ENCODE measurements at places on chromosomes 1 and 21. TPM values are rescaled to one million over a fixed set of nuclear protein-coding genes. Genes with fewer than 3 reads are reported as not detected.
A peak's percentile ranks its signal among the peaks of the same experiment; 100 is the strongest.

DNA sequence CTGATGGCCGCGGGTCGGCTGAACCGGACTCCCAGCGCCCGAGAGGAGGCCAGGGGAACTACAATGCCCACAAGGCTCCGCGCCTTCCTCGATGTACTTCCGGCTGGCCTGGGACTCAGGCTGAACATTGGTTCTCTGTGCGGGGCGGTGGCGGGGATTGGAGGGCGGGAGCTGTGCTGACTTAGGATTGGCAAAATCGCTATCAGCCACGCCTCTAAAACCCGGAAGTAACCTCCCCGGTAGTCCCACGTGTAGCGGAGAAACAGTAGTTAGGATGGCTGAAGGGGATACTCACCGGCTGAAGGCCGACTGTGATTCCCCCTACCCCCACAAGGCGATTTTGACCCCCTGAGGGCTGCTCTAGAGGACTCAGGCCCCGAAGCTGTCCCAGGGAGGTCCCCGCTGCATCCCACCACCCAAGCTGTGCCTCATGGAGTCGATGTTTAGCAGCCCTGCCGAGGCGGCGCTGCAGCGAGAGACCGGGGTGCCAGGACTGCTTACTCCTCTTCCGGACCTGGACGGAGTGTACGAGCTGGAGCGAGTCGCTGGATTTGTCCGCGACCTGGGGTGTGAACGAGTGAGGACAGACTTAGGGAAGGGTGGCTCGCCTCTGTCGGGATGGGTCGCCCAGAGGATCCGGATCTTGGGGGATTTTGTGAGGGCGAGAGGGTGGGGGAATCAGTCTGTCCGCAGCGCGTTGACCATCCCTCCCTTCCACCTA, at the start of gene DPH2:
Gene DPH2, plus strand, starts transcription at position 265 of the 721 bp plus-strand sequence. Its CDS starts 166 bp downstream, at position 431.
- peak; percentile 100 for DNase-seq

- DNase-seq, result no peak
Observed at GRCh38 chr1:19835578-19835977, 20.5 kb upstream of the RNF186 start.

DNA sequence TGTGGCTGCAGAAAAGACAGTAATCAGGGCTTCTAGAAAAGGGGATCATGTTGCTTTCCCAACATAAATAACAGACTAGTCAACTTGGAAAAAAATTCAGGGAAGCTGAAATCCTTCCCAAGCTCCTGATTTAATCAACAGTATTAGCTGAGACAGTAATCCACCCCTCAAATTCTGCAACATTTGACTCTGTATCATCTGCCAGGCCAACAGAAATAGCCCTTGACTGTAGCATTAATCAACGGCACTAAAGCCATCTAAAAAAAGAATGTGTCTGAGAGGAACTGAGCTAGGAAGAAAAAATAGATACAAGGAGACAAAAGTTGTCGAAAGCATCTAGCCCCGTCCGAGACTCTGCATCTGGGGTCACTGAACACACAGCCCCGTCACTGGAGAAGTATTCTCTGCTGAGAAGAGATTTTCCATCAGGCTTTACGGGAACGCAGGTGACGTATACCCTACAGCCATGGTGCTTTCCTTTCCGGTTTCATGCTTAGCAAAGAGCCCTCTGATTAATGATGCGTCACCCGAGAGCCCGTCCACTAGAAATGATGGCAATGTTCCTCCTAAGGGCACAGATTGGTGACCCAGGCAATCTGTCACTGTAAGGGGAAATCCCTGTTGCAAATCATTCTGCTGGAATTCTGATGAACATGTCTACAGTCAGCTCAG, 42.1 kb upstream of the TP53BP2 start:
- peak; percentile 83 for DNase-seq

DNA sequence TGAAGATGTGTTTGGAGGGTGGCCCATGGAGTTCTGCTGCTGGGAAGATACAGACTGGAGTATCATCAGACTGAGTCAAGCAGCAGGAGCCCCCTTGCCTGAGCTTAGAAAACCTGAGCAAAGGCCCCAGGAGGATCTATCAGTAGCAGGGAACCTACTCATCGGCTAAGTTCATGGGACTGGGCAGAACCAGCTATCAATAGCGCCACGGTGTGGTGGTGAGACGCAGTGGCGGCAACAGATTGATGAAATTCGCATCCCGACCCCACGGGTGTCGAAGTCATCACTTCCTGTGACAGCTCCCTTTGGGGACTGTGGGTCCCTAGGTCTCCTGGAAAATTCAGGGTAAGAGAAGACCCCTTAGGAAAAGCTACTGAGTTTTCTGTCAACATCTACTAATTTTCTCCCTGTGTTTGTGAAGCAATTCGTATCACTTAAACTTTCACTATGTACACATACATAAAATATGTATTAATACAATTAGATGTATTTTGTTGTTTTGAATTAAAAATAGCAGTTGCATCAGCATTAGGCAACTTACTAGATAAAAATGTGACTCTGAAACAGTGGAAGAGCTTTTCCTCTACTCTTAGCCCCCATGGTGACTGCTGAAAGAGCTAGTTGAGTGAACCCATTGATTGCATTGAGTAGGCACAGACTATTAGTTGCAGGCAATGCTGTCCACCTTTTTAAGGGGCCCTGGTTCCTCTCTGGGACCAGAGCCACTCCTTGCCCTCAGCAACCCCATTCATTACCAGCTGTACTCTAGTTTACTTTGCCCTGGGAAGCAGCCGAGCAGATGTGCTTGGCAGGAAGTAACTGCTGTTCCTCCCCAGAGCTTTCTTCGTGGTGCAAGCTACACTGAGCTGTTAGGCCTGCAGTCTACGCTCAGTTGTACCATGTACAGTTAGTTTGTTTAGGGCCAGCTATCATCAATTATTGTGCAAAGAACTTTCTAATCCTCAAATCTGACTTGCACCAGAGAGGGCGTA, 7.3 kb upstream of the CACNA1S start:
- peak; percentile 96 for DNase-seq

- DNase-seq, result no peak
Observed at GRCh38 chr1:24528744-24529143, 26.1 kb downstream of the RCAN3 start.

Gene GPATCH4
- 11.2 TPM for total RNA-seq

Gene RGS8
- total RNA-seq, result not detected

Gene LRRC53
- not detected for total RNA-seq

Gene SLC1A7
- under 0.01 TPM for total RNA-seq

Gene RCSD1
- under 0.01 TPM for total RNA-seq

Gene LCE6A
- total RNA-seq, result not detected
